Upper lobe of right lung (tissue), 1 donor: ENCODE measurements at places on chromosomes 2 and 18.

GRCh38 chr2:105909215-105909614, 164.5 kb downstream of the NCK2 start:
- DNase-seq = no peak

DNA sequence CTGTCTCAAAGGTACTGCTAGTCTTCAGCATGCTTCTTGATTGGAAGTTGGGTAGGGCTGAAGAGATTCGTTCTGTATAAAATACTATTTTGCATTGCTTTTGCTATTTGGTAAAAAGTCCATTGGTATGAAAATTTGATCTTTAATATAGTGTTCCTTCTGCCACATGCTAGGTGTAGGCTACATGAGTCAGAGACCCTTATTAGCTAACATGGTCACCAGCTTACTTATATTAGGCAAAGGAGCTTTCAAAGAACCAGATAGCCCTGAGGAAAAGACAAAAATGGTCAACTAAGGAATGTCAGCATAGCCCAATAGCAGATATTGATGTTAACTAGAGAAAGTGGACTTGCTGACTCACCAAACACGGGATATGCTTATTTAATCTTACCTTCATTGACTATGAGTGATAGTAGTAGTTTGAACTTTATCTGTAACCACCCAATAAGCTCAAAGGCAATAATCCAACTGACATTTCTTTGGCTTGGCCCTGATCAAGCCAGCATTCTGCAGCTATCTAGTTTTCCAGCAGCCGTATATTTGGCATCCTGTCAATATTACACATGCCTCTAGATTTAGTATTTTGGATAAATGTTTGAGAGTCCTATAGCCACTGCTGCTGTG, 110.0 kb downstream of the TPGS2 start:
- DNase-seq = no peak

- no peak for DNase-seq
Measured at GRCh38 chr18:35933982-35934381, 38.5 kb upstream of the RMP24 start.

- DNase-seq = no peak
Measured at GRCh38 chr18:54957296-54957832, 1.9 kb downstream of the CCDC68 start.

DNA sequence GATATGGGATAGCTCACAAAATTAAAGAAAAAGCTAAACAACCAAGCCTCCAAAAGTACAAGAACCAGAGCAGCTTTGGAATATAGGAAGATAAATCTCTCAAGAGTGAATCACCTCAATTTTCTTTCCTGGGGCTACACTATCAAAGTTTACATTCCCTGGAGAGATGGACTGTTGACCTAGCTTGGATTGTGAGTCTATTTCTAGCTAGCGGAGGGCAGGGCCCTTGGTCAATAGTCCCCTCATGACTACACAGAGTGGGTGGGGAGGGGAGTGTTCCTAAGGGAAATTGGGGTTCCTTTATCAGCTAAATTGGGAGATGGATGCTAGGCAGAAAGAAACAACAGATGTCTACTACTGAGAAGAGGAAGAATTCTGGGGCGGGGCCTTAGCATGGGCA, 29.9 kb upstream of the EIF2AK3 start:
- DNase-seq = no peak

DNA sequence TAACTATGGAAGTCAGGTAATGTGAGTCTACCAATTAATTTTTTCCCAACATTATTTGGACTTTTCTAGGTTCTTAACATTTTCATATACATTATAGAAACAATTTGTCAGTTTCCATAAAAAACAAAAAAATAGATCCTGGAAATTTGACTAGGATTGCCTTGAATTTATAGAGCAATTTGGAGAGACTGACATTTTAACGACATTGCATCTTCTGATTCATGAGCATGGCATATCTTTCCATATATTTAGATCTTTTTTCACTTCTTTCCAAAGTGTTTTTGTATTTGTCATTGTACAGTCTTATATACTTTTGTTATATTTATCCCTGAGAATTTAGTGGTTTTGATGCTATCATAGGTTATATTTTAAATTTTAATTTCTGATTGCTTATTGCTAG, 42.0 kb downstream of the ANKRD12 start:
- DNase-seq = no peak

GRCh38 chr2:74188018-74188601, 9.4 kb upstream of the MOB1A start:
- DNase-seq = no peak

- DNase-seq = no peak
Measured at GRCh38 chr2:86015699-86016098, 90.0 kb downstream of the POLR1A start.

DNA sequence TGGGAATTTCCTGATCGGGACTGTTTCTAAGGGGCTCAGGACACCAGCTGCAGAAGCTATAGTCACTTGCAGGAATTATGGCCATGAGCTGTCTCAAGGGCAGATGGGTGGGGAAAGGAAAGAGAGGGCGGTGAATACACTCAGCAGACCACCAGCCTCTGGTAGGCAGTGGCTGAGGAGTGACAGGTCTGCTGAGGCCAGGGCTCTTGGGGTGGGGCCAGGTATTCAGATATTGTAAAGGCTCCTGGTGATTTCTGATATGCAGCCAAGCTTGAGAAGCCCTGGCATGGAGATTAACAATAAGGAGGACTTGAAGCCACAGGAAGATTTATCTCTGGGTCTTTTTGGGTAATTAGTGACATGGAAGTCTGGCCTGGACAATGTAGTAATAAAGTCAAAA, 145.3 kb upstream of the AQP4 start:
- no peak for DNase-seq
